Lung (tissue), 17 donors: ENCODE measurements at places on chromosomes 11 and 22.

DNA sequence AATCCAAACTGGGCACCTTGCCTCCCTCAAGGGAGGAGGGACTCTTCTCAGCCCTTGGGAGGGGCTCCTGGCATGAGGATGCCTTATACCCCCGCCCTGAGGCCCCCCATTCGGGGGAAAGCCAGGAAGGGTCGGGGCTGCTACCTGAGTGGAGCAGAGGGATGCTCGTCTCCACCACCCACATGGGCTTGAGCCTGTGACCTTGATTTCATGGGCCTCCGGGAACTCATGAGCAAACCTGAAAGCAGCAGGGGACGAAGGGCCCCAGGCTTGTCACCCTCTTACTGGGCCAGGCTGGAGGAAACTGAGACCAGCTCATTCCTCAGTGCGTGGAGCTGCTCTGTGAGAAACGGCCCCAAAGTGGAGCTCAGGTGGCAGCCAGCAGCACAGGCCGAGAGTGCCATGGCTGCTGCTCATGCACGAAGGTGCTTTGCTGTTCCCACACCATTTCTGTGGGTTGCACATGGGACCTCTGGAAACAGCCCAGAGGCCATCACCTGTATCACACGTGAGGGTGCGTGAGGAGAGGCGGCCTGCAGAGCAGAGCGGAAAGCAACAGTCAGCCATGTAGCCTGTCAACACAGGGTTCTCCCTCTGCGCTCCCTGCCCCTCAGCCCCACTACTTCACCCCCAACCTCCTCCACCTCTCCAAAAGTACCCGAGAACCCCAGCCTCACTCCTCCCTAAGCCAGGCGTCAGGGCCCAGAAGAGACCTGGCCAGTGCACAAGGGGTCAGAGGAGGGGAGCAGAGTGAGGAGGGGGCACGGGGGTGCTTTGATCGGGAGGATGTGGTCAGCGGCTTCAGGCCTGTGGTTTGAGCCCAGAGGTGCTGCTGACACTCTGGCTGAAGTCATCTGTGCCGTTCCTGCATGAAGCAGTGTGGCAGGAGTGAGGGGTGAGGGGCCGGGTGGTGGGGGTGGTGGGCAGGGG is 14.1 kb upstream of the IL2RB start:
- DNase-seq, result no peak

GRCh38 chr11:22786475-22786874 is 43.1 kb downstream of the SVIP start:
- DNase-seq, result no peak

DNA sequence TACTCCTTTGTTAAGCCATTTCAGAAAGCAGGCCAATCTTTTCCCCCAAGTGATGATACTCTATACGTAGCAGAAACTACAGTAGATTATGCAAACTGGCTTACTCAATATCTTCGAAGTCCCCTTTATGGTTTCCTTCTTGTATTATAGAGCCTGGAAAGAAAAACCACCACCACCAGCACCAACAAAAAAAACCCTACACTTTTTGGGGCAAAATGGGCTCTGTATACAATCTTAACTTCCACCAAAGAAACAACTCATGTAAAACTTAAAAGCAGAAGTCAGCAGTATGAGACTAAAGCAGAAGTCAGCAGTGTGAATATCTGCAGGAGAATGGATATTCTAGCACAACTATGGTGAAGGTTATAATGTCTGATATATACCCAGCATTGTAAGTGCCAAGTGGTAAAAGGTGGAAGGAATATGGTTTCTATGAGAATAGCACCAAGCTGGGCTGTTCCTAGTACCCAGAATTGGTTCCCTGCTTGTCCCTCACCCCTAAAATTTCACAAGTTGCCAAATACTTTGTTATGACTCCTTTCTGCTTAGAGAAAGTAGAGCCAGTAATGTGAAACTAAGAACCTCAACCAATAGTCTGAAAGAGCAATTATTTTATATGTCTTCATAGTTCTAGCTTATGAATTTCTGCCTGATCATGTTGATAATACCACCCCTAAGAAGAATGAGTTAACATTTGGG is 252.1 kb downstream of the SBF2 start:
- DNase-seq, result no peak

DNA sequence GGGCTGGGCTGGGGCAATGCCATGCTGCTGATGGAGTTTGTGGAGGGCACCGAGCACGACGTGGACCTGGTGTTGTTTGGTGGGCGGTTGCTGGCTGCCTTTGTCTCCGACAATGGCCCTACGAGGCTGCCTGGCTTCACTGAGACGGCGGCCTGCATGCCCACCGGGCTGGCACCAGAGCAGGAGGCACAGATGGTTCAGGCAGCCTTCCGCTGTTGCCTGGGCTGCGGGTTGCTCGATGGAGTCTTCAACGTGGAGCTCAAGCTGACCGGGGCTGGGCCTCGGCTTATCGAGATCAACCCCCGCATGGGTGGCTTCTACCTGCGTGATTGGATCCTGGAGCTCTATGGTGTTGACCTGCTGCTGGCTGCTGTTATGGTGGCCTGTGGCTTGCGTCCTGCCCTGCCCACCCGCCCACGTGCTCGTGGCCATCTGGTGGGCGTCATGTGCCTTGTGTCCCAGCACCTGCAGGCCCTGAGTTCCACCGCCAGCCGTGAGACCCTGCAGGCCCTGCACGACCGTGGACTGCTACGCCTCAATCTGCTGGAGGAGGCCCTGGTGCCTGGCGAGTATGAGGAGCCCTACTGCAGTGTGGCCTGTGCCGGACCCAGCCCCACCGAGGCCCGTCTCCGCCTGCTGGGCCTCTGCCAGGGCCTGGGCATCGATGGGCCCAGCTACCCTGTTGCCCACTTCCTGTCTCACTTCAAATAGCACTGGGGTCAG is 4.2 kb upstream of the RPS6KB2 start:
- no peak for DNase-seq

GRCh38 chr11:63888170-63889086 is 28.5 kb downstream of the RCOR2 start:
- DNase-seq, result peak; percentile 54

DNA sequence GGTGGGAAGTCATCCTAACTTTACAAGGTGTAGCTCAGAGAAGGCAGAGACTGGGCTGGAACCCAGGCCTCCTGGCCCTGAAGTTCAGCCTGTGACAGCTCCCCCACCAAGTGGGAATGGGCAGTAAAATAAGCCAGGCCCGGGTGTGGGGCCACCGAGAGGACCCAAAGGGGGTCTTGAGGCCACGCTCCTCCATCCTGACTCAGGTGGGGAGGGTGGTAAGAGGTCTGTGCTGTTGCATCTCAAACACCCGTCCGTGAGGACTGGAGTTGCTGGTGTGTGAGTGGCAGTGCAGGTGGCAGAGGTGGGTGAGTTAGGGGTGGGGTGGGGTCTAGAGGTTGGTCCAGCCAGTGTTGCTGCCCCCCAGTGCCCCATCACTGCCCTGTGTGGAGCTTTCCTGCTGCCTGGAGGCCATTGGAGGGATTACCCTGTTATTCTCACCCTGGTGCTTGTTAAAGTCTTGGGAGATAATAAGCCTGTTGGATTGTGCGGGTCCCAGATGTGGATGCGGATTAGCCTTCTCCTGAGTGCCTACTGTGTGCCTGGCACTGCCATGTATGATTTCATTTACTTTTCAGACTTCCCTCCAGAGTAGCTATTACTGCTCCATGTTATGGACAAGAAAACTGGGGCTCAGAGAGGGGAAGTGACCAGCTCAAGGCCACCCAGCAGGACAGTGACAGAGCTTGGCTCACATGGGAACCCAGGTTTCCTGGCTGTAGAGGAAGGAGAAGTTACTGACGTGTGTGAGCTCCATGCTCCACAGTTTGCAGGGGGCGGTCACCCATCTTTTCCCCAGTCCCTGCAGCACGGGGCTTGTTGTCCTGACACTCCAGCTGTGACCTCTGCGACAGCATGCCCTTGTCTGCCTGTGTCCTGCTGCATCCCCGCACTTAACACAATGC is 12.9 kb downstream of the SERPINH1 start:
- no peak for DNase-seq

DNA sequence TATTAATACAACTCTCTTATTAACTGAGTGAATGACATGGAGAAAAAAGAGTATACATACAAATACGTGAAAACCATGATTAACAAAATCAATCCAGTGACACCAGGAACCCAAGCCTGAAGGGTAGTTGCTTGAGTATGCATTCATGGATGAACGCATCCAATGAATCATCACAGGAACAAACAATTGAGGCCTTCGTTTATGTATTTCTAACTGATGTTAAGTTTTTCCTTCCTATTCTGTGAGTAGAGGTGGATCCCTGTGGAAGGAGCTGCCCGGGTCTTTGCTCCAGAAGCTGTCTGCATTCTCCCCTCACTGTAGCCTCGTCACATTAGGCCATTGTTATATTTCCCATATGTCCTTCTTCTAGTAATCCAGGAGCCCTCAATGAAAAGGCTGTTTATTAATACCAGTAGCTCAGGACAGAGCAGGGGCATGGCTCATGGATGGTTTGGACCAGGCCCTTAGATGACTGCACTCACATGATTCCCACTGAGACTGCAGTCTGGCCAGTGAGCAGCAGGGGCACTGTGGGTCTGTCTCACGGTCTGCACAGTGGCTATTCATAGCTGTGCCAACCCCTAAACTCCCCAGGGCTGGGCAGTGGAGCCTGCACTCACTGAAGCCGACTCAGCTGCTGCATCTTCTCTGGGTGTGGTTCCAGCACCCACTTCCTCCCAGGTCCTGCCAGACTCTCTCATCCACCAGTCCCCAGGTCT is 128.1 kb upstream of the TOP3B start:
- peak; percentile 61 for DNase-seq

GRCh38 chr11:65716774-65717405 is 3.7 kb downstream of the RNASEH2C start:
- DNase-seq, result no peak
